ENCODE measurements at places on chromosomes 4 and X.

GRCh38 chr4:53476232-53477037, 99.0 kb downstream of the FIP1L1 start:
- DNase-seq, result peak; percentile 99

DNA sequence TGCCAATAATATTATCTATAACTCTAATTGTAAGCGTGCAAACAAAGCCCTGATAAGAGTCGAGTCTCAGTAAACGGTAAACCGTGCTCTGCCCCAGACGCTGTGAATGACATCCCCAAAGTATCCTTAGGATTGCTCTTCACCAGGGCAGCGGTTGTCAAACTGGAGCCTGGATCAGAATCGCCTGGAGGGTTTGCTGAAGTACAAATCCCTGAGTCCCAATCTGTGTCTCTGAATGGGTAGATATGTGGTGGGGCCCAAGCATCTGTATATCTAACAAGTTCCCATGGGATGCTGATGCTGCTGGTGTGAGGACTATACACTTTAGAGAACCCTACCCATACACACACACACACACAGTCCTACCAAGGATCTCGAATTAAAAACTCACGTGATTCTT, 813 bp upstream of the APBB2 start:
- no peak for DNase-seq

DNA sequence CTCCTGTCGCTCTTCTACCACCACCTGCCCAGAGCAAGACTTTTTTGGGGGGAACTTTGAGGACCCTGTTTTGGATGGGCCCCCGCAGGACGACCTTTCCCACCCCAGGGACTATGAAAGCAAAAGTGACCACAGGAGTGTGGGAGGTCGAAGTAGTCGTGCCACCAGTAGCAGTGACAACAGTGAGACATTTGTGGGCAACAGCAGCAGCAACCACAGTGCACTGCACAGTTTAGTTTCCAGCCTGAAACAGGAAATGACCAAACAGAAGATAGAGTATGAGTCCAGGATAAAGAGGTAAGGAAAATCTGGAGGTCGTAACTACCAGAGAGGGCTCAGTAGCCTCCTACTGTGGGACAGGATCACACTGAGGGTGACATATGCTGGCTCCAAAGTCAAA, 364.5 kb downstream of the MAPK10 start:
- no peak for DNase-seq

DNA sequence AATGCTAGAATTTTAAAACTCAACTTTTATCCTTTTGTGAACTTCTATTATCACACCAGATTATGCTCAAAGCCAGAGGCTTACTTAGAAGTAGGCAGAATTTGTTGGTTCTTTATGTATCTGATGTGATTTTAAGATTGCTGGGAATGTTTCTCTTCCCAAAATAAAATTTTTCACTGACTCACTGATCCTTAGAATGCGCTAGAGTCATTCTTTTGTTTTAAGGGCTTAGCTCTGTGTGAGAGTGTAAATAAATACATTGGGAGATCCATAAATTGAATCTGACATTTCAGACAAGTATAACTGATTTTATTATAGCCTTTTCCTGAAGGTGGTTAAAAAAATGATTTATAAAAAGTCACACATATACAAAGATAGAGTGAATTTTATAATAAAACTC, 101.3 kb downstream of the LARP1B start:
- no peak for DNase-seq

GRCh38 chr4:15771216-15772058, 6.7 kb upstream of the CD38 start:
- DNase-seq, result no peak

DNA sequence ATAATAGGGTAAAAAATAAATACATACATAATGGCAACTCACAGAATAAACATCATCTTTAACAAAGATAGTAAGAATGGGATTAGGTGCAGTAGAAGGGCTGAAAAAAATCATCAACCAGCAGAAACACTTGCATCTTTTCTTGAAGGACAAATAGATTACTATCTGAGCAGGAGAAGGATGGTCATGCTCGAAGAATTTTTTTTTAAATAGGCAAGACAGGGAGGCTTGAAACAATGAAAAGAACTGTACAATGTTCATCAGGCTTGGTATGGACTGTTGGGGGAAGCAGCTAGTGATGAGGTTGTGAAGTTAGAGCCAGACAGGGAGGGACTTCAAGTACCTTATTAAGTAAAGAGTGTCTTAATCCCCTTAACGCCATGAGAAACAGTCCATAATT, 167.4 kb upstream of the LDB2 start:
- no peak for DNase-seq

Measured in fibroblast of gingiva (primary cell).